ENCODE measurements at places on chromosomes 12 and 14.

DNA sequence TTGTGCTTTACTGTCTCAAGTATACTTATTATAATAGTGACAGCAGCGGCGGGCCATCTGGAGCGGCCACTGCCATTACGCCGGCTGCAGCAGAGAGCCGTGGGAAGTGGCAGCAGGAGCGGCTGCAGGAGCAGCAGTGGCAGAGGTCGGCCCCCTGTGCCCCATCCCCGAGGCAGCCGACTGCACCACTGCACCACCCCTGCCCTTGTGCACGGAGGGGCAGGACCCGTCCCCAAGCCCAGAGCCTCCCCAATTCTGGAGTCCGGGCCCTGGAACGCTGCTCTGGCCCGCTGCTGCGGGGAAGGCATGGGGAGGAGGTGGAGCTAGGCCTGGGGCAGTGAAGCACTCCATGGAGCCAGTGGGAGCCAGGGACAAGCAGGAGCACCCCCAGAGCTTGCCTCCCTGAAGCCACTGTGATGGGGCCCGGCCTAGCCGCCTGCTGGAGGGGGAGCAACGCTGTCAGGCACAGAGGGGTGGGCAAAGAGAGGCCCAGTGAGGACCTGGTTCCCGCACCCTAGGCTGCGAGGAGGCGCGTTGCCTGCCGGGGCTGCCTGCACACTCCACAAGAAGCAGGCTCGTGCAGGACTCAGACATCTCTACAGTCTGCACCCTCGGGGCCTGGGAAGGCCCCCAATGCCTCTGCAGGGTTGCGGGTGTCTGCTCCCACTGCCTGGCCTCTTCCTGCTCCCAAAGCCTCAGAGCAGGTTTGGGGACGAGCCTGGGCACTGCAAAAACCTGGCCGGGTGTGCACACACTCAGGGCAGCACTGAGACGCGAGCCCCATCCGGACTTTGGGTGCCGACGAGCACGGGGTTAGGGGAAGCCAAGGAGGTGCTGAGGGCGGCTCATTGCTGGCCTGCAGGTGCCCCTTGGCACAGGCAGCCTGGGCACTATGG is 74.2 kb upstream of the RASSF8 start:
- DNase-seq = no peak

GRCh38 chr12:84911271-84912197 is 1.1 kb downstream of the SLC6A15 start:
- peak; percentile 8 for DNase-seq

GRCh38 chr12:39199351-39199750 is 243.6 kb downstream of the KIF21A start:
- DNase-seq = no peak

- no peak for DNase-seq
Observed at GRCh38 chr14:96056509-96057422, 17.6 kb downstream of the C14orf132 start.

- DNase-seq = peak; percentile 48
Observed at GRCh38 chr12:95918194-95918993, 24.0 kb downstream of the CCDC38 start.

DNA sequence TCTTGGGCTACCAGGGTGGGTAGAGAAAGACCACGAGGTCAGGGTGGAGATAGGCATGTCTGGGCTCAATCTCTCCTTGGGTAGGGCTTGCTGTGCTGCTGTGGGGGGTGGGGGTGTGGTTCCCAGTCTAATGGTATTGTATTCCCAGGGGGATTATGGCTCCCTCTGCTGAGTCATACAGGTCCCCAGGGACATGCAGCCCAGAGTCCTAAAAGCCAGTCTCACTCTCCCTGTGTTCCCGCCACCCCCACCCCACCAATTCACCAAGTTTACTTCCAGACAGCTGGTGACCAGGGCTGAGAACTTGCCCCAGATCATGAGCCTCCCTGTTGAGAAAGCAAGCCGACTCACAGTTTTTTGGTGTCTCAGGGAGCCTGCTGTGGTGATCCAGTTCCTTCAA is 367.6 kb downstream of the C12orf75 start:
- no peak for DNase-seq

GRCh38 chr14:93332397-93332852 is 411 bp downstream of the BTBD7 start:
- DNase-seq = peak; percentile 77

Measured in GM10248 (cell line).